ENCODE measurements at places on chromosomes 3 and 15.

- DNase-seq, result no peak
Measured at GRCh38 chr3:194536871-194537637, 50.3 kb upstream of the ATP13A3 start.

DNA sequence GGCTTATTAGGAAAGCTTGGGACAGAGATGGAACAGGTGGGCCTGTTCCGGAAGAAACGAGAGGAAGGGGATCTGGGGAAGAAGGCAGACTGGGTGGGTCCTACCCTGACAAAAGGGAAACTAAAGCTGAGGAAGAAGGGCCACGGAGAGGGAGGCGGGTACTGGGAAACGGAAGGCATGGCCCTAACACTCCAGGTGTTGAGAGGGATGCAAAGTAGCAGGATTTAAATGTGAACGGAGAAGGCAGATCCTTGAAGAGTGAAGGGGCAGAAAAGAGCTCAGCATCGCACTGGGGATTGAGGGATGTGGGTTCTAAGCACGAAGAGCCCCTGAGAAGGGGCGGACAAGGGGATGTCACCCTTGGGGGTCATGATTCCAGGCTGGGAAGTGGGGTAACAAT, 735 bp downstream of the STIMATE start:
- no peak for DNase-seq

GRCh38 chr3:165491487-165491886, 295.3 kb upstream of the SLITRK3 start:
- DNase-seq, result no peak

DNA sequence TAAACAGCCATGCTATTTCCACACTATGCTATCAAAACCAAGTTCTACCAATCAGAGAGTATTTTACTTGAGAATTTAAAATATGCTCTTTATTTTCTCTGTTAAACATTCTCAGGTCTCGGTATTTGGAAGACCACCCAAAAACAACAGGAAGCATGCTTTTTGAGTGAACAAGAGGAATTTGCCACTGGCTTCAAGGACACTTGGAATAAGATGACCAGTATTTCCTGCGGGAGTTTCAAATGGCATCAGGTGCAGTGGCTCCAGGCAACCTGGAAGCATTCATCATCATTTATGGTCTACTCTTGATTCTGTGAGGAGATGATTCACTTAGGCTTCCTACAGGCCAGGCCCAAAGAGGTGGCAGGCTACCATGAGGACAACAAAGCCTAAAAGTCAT, 305.7 kb upstream of the ATP11B start:
- no peak for DNase-seq

- DNase-seq, result no peak
Measured at GRCh38 chr3:16548721-16549120, 35.2 kb upstream of the RFTN1 start.

GRCh38 chr15:89095073-89095472, 6.8 kb downstream of the ABHD2 start:
- no peak for DNase-seq

GRCh38 chr3:159137949-159138348, 336.1 kb downstream of the MFSD1 start:
- no peak for DNase-seq

DNA sequence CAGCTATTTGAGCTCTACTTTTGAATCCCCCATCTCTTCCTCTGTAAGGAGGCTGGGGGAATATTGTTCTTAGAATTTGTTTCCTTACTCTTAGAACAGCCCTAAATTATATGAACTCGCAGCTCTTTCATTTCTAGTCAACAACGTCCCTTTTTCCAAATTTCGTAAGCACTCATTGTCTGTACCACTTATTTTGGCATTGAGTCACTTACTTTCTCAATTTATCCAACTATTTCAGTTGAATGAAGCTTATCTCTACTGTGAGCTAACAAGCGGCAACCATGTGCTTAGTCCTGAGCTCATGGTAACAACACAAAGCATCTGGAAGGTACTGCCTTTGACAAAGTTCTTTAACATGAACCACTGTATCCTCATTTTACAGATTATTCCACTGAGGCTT, 191.1 kb downstream of the GREM1 start:
- DNase-seq, result no peak

GRCh38 chr3:190504354-190505125, 9.3 kb upstream of the IL1RAP start:
- no peak for DNase-seq

GRCh38 chr3:56960234-56960917, 100.1 kb upstream of the SPATA12 start:
- DNase-seq, result no peak

- DNase-seq, result no peak
Measured at GRCh38 chr15:50830477-50831354, 65.2 kb upstream of the SPPL2A start.

DNA sequence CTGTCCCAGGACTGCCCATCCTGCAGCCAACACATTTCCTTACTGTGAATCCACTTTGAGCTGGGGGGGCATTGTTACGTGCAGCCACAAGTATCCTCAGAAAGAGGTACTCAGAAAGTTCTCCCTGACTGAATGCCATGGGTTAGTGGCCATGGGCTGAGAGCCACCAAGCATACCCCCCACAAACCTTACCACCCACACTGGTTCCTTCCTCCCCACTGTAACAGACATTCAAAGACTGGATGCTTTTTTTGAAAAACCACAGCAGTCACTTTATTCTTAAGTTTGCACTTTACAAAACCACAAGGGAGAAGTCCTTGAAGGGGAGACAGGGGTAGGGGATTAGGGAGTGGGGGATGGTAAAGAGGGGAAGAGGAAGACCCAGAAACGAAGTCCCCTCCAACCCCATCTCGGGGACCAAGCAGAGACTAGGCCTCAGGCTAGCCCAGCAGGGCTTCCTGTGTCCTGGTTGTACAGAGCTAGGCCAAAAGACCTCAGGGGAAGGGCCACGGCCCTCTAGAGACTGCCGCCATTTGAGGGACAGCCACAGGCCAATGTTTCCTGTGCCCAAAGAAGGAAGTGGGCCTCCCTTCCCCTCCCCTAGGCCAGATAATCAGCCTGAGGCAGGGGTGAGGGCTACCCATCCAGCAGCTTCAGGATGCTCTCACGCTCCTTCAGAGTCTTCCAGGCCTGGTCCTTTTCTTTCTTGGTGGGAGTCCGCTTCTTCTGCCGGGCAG, 10.1 kb upstream of the CAMK1 start:
- no peak for DNase-seq

GRCh38 chr3:161070252-161070930, 34.8 kb downstream of the B3GALNT1 start:
- DNase-seq, result no peak

- DNase-seq, result no peak
Measured at GRCh38 chr15:61653110-61653509, 407.1 kb downstream of the VPS13C start.

DNA sequence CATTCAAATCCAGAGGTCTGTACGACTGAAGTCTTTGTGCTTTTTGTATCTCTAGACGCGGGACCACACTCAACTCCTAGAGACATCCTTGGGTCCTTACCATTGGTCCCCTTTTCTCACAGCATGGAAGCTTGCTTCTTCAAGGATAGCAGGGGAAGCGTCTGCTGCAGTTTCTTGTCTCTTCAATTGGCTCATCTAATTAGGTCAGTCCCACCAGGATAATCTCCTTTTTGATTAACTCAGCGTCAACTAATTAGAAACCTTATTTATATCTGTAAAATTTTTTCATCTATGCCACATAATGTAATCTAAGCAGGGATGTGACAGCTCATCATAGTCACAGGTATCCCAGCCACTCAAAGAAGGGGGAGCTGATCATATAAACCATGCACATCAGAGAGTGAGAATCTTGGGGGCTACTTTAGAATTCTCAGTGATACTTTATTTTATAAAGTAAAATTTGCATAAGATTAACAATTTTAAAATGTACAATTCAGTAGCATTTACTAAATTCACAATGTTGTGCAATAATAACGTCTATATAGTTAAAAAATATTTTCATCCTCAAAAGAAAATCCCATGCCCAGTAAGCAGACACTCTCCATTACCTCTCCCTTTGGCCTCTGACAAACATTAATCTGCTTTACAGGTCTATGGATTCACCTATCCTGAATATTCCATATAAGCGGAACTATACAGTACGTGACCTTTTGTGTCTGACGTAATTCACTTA, 47.5 kb upstream of the ZNF385D start:
- DNase-seq, result no peak

DNA sequence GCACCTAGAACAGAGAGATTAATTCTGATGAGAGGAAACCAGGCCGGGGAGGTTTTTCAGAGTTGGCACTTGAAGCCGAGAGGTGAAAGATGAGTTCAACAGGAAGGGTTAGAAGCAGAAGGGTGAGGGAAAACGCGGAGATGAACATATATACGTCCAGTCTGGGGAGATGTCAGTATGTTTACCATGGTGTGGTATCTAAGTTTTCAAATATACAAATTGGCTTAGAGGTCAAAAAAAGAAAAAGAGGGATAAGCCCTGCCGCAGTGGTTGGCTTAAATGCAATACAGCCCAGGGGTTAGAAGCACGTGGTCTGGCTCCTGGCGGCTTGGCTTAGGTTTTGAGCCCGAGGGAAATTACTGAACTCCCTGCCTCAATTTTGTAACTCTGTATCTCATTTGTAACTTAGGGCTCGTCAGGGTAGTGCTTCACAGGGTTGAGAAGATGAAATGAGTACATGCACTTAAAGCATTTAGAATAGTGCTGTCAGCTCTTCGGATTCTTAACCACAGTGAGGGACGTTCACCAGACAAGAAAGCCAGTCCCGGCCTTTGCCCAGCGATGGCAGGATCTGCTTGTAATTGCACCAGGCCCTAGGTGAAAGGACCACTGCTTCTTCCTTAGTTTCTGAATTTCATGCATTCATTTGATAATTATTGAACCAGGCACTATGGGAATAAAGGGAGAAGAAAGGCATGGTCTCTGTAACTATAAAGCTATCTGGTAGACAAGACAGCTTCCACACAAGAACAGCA, 6.4 kb downstream of the HES1 start:
- DNase-seq, result no peak

DNA sequence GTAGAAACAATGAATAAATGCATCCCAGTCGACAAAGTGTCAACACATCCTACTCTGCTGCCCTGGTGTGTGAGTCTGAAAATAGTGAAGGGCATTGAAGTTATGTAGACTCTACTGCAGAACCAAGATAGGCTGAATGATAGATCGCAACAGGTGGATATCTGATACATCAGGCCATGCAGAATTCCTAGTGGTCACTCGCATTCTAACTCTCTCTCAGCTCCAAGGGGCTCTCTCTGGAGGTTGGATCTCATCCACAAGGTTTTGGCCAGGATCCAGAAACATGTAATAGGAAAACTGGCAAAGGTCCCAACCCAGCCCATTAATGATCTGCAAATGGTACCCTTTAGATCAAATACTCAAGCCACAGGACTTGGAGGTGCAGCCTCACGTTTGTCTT, 514.1 kb downstream of the MAGI1 start:
- DNase-seq, result no peak

DNA sequence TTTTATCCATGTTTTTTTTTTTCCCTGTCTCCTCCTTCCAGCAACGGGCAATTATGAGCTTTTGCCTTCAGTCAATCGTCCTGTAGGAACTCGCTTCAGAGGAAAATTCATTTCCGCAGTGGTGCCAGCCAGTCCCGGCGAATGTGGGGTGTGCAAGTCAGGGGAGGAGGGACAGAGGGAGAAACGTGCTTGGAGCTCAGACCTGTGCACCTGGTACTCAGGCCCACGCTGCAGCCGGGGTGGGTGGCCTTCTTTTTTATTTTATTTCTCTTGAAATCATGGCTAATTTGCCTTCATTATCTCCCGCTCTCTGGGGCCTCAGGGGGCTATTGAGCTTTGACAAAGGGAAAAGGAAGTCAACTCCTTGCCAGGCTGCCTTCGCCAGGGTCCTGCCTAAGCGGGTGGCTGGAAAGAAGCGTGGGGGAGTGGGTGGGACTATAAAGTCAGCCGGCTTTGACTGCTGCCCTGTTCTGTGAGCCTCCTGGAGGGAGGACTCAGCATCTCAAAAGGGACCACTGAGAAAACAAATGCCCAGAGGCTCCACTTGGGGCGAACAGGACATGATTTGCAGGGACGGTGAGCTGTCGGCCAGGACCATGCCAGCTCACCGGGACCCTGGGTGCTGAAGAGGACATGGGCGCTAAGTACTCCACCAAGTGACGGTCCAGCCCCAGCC, 5.5 kb downstream of the GRIP2 start:
- DNase-seq, result no peak

DNA sequence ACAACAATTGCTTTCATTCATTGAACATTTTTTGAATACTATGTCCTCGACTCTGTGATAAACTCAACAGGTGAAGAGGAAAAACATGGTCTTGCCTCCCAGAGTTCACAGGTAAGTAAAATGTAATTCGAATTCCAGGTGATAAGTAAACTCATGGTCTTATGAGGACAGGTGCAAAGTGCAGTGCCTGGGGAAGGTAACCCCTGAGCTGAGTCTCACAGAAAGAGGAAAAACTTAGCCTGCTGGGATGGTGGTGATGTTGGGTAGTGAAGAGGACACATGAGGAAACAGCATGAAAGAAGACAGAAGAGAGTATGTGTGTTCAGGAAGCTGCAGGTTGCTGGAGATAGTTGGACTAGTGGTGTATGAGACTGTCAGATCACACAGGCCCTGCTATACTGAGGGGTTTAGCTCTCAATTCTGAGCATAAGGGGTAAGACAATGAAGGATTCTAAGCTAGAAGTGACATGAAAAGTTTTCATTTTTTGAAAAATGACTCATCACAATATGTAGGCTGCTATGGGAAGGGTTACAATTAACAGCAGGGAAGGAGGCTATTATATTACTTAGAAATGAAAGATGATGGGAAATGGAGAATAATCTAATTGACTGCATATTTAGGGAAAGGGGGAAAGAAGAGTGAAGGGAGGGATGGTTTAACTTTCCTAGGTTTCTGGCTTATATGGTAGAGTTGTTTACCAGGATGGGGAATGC, 111.3 kb downstream of the ISL2 start:
- no peak for DNase-seq

GRCh38 chr3:175018946-175019727, 160.0 kb downstream of the NAALADL2 start:
- no peak for DNase-seq

- no peak for DNase-seq
Measured at GRCh38 chr15:56568466-56569167, 103.7 kb upstream of the MNS1 start.

GRCh38 chr3:170524073-170524472, 61.8 kb downstream of the SLC7A14 start:
- DNase-seq, result no peak

GRCh38 chr15:98720031-98720430, 71.7 kb downstream of the IGF1R start:
- no peak for DNase-seq

DNA sequence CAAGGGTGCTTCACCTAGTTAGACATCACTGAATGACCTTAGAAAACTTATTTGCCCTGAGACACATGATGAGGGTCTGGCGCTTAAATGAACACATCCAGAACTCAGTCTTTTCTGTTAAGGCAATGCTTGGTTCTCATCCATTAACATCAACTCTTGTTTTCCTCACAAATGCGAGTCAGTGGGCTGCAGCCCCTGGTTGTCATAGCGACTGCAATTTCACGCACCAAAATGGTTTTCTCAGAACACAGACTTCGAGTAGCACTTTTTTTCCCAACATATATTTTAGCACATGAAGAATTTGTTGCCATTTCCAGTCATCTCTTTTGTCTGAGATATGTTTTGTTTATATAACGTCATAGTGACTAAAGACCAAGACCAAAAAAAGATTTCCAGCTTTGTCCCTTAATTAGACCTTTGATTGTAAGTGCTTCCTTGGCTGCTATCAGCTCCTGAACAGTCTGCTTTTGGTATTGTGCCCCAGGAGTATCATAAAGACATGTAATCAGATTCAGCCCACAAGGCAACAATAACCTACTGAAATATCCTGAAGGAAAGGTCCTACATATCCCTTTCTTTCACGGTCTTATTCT, 68.5 kb downstream of the GPR176 start:
- DNase-seq, result no peak

All from GM12891 (cell line).